GOT3 (cell line): ENCODE measurements at places on chromosomes 3 and 15.

GRCh38 chr3:122927726-122928125 is 99.8 kb downstream of the SEMA5B start:
- DNase-seq: no peak

GRCh38 chr15:66993874-66994696 is 71.3 kb upstream of the SMAD3 start:
- no peak for DNase-seq

DNA sequence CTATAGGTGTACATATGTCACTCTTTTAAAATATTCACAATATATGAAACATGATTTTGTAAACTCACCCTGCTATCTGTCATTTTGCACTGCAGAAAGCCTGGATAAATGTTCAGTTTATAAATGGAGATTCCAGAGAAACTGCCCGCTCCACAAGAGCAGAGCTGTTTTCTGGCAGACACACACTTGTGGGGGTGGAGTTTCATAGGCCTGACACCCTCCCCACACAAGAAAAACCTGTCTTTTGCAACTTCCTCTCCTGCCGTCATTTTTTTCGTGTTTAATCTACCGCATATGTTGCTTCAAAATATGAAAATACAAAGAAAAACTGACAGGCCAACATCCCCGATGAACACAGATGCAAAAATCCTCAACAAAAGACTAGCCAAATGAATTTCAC is 479.0 kb downstream of the GABRG3 start:
- DNase-seq: no peak

DNA sequence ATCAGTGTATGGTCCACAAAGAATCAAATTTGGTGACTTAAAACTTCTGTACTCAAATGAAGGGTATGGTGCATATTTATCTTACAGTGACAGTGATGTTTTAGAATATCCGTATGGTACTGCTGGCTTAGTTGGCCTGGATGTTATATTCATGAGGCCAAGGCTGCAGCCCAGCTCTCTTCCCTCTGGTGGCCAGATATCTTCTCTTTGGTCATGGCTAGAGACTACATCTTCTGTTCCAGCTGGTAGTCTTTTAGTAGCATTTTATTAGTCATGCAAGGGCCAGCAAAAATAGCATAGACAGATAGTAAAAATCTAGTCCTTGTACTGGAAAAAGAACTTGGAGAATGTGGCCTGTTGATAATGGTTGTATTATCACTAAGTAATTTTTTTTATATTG is 124.0 kb upstream of the ROPN1 start:
- no peak for DNase-seq

DNA sequence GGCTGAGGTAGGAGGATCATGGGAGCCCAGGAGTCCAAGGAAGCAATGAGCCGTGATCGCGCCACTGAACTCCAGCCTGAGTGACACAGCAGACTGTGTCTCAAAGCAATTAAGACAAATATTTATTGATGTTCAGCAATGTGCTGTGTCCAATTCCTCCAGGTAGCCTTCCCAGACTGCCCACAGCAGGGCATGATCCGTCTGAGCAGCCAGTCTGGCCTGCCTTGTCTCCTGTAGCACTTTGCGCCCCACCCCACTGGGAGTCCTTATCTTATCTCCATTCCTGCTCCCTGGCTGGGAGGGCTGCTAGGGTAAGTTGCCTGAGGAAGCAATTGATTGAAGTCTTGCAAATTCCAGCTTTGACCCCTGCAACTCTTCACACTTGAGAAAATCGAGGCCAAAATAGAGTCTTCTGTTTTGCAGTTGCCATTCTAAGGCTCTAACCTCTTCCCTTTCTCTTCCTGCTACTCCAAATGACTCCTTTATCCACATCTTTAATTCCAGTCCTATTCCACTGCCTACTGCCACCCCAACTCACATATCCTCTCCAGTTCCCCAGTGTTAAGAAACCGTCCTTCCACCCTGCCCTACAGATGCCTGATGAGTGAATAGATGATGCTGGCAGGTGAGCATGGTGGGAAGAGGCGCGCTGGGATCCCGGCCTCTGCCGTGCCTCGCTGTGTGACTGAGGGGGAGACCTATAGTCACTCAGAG is 26.9 kb upstream of the LCTL start:
- no peak for DNase-seq

DNA sequence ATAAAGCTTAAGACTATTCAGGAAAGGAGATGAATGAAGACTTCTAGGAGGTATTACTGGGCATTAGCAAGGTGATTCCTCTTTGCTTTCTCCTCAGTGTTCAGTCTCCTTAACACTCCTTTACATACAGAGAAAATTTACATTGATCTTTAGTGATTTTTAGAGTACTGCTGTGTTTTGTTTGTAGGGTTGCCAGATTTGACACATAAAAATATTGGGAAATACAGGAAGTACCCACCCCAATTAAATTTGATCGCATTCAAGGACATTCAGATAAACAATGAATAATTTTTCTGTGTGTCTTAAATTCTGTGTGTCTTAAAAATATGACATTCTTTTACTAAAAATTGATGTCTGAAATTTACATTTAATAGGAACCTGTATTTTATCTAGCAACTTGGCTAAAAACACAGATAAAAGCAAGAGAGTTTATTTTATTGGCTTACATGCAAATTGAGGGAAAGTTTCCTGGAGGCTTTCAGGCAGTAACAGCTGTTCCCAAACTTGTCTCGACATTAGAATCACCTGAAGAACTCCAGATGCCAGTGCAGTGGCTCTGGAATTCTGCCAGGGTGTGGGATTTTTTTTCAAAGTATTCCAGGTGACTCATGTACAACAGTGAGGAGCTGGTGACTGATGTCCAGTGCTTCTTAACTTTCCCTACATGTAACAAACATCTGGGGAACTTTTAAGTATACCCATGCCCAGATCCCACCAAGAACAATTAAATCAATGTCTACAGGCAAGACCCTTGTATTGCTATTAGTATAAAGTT is 23.4 kb upstream of the PLOD2 start:
- DNase-seq: no peak

DNA sequence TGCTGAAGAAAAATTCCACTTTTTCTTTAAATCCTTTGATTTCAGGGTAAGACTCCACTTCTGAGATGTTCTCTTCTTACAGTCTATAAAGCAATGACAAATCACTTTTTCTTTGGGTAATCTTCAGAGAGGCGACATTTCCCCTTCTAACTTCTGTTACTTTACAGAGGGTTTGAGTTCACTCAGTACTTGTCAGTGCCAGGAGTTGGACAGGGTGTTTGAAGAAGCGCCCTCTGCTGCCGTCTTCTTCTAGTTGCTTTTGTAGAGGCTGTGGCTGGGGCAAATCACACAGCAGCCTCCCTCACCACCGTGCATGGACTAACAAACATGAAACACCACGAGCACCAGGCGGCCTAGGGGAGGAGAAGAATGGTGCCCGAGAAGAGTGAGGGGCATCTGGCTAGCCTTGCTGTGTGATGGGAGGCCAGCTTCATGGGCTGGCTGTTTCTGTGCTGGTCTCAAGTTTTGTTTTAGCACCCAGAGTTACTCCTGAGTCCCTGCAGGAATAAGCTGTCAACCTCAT is at the start of gene CD80:
Gene CD80 (minus strand): TSS at position 174 of the 523 bp plus-strand sequence. CDS start 1,886 bp downstream, outside the sequence.
- DNase-seq: no peak

- DNase-seq: no peak
These were observed 105.9 kb downstream of the B3GALNT1 start for GRCh38 chr3:160999274-160999673.

DNA sequence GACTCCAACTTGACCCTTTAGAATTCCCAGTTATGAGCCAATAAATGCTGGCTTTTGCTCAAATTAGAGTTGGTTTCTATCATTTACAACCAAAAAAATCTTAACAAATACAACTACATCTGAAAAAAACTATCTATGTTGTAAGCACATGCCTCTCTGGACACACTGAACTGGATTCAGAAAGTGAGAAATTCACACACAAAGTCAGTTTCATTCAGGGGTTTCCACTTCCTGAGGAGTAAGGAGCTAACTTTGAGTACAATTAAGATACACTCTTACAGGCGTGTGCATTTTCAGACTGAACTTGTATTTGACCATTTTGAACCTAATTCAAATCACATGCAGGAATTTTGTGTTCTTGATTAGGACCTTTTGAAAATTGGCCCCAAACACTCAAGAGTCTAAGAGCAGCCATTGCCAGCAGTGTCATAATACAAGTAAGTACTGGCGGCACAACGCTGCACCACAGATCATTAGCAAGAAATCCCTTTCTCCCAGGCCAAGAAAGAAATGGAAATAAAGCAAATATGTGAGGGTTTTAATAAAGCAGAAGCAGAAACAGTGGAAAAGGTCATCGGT is 31.2 kb downstream of the LINS1 start:
- DNase-seq: no peak

GRCh38 chr3:102180280-102180931 is 254.4 kb upstream of the ZPLD1 start:
- DNase-seq: no peak

GRCh38 chr3:177294221-177294620 is 96.9 kb upstream of the TBL1XR1 start:
- no peak for DNase-seq

DNA sequence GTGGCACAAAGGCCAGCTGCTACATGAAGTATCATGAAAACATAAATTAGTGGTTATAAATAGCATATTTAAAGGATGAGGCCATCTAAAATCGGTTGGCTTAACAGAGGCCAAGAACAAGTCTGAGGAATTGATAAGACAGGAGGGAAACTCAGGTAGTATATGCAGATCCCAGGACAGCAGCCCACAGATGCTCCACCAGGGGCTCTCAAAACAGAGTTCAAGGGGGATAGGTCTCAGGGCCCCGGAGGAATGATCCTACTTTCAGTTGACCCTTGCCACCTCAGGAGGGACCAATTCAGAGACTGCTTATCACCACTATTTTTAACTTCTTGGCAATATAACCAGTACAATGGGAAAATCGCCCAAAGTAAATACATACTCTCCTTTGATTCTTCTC is 56.8 kb downstream of the RORA start:
- no peak for DNase-seq

GRCh38 chr3:32106929-32107362 is 526 bp downstream of the GPD1L start:
- DNase-seq: no peak

DNA sequence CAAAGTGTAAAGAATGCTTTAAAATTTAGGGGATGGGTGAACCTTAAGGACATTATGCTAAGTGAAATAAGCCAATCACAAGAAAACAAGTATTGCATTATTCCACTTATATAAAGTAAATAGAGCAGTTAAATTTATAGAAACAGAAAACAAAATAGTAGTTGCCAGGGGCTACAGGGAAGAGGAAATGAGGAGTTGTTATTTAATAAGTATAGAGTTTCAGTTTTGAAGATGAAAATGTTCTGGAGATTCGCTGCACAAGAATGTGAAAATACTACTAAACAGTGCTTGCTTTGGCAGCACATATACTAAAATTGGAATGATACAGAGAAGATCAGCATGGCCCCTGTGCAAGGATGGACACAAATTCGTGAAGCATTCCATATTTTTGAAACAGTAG is 32.0 kb downstream of the DNAH12 start:
- DNase-seq: no peak

GRCh38 chr3:184234671-184235380 is 5.4 kb downstream of the VWA5B2 start:
- no peak for DNase-seq

DNA sequence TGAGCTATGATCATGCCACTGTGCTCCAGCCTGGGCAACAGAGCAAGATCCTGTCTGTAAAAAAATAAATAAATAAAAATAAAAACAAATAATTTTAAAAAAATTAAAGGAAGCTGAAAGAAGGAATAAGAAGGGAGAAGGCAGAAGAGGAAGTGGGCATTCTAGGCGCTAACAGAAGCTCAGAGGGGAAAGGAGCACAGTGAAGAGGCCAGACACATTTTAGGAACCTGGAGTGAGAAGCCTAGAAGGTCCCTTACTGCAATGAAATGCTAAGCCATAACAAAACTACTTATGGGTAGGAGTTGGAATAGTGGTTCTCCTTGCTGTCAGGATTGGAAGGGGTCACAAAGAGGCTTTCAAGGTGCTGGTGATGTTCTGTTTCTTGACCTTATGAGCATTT is 64.0 kb downstream of the ITGB5 start:
- DNase-seq: no peak

GRCh38 chr15:101256757-101257156 is 4.9 kb upstream of the CHSY1 start:
- DNase-seq: no peak

GRCh38 chr3:12838179-12838965 is 3.0 kb downstream of the RPL32 start:
- no peak for DNase-seq

DNA sequence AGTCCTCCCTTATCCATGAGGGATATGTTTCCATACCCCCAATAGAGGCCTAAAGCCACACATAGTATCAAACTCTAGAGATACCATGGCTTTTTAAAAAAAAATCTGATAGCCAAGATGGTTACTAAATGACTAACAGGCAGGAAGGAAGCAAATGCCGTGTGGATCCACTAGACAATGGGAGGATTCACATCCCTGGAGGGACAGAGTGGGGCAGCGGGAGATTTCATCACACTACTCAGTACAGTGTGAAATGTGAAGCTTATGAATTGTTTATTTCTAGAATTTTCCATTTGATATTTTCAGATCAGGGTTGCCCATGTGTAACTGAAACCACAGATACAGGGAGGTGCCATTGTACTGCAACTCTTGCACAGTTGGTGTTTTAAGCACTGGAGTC is 826.6 kb downstream of the SQOR start:
- no peak for DNase-seq

DNA sequence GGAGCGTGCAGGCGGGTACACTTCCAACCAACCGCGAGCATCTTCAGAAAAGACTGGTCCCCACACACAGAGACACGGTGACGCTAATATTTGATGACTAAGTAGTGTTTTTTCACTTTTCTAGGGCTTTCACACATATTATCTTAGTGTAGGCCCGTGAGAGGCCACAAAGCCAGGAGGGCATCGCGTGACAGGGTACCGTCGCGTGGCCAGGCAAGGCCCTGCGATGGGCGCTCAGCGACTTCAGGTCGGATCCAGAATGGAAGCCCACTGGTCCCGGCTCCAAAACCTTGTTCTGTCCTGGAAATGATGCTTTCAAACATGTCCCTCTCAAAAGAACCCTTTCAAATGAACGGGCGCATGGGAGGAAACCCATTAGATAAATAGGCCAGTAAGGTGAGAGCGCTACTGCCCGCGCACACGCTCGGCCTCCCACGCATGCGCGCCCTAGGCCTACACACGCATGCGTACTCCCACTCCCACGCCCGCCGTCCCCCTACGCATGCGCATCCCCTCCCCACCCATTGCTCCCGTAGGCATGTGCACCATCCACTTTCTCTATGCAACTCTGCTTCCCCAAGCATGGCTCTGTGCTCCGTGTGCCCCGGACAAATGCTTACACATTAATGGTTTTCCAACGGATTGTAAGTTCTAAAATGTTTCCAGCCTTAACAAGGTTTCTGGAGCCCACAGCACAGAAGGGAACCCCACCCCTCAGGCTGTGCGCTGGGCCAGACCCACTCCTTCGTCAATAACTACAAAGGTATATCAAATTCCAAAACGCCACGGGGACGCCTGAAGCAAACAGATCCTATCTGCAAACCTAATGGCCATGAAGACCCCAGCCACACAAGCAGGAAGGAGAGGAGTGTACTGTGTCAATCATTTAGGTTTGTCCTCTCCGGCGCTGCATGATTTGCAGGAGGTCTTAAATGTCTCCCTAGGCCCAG is 72.1 kb downstream of the OCA2 start:
- DNase-seq: no peak
